Neural crest cell (in vitro differentiated cells): ENCODE measurements at places on chromosomes 6 and 20.

DNA sequence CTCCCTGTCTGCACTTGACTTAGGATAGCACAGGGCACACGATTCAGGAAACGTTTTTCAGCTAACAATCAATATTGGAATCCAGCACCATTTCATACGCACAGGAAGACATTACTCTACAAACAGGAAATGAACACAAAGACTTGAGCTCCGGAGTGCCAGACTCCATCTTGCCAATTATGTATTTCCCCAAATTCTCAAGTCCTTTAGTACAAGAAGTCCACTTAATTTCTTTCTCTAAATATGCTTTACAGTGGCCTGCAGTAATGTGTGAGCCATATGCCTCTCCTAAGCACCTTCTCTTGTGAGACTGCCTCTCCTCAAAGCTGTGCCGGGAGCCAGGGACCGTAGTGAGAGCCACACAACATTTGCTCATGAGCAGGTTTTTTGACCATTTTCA, 168.2 kb downstream of the THBS2 start:
- DNase-seq: no peak

GRCh38 chr6:3381233-3381921, 75.5 kb downstream of the SLC22A23 start:
- no peak for DNase-seq

DNA sequence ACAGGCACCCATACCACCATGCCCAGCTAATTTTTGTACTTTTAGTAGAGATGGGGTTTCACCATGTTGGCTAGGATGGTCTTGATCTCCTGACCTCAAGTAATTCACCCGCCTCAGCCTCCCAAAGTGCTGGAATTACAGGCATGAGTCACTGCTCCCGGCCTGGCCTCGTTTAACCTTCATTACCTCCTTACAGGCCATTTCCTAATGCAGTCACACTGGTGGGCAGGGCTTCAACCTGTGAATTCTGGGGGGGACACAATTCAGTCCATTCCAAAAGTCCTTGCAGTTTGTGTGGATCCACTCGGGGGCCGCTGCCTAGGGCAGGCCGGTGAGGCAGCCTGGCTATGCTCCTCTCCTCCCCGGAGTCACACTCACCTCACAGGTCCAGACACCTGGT, 112.4 kb upstream of the SNX9 start:
- no peak for DNase-seq

DNA sequence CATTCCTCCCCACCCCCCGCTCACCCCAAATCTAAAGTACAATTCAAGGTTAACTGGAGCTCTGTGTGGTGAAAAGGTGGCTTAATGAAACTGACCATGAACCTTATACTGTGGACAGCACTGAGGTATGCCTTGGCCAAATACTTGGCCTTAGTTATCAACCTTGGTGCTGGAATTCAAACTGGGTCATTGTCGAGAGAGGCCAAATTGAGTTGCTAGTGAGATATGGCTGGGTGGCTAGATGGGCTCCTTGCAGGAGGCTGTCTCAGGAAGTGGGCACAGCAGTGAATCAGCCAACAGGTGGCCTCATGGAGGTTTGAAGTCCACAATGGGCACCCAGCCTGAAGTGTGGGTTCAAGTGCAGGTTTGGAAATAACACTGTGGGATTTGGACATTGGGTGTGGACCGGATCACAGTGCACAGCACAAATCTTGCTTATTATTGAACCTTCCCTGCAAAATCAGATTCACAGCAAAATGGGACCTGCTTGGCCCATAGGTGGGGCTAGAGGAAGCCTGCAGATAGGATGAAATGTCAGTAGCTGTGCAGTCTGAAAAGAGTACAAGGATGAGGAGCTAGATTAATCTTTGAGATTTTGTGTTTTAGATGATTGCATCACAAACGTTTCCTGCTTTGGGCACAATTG, 5.6 kb upstream of the BTBD3 start:
- DNase-seq: no peak

GRCh38 chr20:61874421-61875068, 191.1 kb downstream of the TAF4 start:
- peak; percentile 18 for DNase-seq

DNA sequence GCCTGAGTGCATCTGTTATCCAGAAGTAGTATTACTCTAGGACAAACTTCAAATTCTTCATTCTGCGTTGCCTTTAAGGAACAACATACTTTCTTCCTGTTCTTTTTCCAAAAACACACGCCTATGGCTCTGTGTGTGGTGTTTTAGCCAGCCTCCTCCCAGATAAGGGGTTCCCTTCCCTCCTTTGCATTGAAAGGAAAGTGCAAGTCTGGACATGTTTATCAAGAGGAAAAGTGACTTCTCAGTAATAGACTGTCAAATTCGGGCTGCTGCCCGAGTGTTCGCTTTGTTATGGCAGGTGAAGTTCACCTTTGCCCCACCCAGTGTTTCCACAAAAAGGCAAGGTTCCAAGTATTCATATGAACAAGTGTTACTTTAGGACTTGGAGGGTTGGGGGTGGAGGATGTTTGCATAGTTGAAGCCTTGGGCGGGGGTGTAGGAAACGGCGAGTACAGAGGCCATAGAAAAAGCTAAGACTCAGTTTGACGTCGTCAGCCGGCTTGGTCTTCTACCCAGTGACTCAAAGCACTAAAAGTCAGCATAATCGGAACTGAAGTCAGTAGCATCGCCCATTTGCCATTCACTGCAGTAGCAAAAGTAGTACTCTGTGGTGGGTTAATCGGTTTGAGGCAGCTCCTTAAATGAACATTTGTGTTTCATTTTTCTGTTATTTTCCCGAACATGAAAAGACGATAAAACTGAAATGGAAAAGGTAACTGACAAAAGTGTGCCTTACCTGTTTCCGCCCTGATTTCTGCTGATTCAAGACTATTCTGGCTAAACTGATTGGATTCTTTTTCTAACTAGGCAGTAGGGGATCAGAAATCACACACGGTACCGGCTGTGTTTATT, 12.5 kb downstream of the PRDM1 start:
- DNase-seq: no peak
